Right lobe of liver (tissue), 6 donors: ENCODE measurements at places on chromosomes 11 and 22. TPM values are rescaled to one million over a fixed set of nuclear protein-coding genes. Genes with fewer than 3 reads are reported as not detected.

DNA sequence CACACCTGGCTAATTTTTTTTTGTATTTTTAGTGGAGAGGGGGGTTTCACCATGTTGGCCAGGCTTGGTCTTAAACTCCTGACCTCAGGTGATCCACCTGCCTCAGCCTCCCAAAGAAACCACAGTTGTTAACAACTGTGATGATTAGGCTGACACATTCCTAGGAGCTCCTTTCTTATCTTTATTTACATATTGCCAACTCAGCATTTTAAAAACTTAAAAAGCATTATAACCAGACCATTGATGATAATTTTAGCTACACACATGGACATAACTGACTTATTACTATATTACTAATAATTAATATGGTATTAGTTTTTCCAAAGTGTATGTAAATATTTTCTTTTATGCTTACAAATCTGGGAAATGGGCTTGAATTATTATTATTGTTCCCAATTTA, 82.9 kb upstream of the FAT3 start:
- DNase-seq: no peak

The CD6 gene
- total RNA-seq: 0.29 TPM

DNA sequence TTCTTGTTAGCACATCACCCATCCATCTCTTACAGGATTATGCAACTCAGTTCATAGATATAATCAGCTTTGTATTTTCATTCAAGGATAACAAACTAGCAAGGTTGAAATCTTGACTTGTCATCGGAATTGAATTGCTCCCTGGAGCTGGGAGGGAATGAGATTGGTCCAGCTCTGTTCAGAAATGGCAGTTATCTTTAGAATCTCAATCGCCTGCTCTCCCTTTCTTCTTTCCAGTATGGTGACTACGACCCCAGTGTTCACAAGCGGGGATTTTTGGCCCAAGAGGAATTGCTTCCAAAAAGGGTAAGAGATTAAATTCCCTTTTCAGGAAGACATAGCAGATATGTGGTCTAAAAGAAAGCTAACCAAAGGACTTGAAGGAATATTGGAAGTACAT, 51.0 kb downstream of the NF2 start:
- DNase-seq: no peak

The TIGD3 gene
- not detected for total RNA-seq

GRCh38 chr22:44620129-44620840, 81.7 kb upstream of the PRR5 start:
- DNase-seq: peak; percentile 74

DNA sequence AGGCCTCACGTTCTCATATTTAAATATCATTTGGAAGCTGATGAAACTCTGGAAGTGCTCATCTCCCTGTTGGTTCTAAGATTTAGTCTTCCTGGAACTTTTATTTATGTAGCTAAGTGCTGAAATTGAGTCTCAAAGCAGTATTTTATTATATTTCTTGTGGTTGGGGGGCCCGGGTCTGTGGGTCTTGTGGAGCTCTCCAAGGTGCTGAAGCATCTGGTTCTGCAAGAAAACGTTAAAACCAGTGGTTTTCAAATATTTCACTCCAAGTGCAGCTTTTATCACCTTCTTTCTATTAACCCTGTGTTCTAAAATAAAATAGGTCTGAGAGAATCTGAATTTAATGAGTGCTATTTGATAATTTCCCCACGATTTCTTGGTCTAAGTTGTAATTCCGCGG, 1404.8 kb downstream of the TBC1D22A start:
- DNase-seq: no peak

DNA sequence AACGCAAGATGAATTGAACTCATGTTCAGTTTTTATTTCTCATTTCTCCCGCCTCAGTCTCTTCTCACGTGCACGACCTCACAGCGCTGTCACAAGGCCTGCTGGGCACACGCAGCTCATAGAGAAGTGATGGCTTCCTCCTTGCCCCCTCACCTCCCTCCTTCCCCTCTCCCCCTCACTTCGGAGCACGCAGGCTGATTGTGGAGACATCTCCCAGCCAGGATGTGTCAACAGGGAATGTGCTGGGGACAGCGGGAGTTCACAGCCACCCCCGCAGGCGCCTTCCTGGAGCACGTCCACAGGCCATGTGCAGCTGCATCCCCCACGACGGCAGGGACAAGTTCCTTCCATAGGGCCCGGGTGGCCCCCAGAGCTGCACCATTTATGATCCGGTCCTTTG, 29.1 kb upstream of the KRTAP5-6 start:
- DNase-seq: peak; percentile 84

The C11orf58 gene
- total RNA-seq: 61.8 TPM

The OTOG gene
- total RNA-seq: not detected

The TCN2 gene
- total RNA-seq: 11.3 TPM

GRCh38 chr11:46701078-46701654, 335 bp downstream of the ZNF408 start:
- DNase-seq: no peak

DNA sequence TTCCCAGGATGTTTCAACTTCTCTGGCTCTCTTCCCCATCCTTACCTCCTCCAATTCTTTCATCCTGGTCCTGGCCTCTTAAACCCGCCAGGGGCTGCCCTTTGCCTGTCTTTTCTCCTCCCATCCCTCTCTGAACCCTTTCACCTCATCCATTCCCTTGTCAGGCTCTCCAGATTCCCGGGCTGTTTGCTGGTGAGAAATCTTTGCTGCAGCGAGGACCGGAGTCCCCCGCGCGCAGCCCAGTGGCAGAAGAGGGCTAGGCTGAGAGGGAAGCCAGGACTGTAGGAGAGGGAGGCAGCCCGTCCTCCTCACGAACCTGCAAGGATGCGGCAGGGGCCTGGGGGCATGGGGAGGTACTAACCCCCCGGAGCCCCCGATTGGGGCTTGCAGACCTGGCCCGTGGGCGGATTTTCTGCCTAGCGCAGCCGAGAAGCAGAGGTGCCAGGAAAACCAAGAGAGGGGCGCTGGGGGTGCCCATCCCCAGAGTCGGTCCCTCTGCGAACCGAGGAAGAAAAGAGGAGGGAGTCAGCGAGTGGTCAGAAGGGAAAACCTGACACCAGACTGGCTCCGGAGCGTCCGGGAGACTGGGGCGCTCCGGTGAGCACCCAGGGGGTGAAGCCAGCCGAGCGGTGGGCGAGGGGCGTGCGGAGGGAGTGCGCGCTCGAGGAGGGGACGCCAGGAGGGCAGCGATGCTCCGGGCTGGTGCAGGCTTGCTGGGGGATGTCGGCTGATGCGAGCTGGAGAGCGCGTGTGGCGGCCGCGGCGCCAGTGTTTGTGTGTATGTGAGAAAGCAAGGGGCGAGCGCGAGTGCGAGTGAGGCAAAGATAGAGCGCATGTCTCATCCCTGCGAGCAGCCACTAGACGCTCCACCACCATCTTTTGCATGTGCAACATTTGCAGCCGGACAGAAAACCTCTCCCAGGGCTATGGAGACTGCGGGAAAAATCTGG, at the start of gene GRIA4:
TSS of gene GRIA4 (plus strand) at position 242 of the 950 bp plus-strand sequence. CDS start 925 bp downstream, outside the sequence.
- no peak for DNase-seq

GRCh38 chr11:127709960-127710359, 709.4 kb upstream of the KIRREL3 start:
- DNase-seq: no peak

The UBQLN3 gene
- total RNA-seq: not detected

- DNase-seq: no peak
Observed at GRCh38 chr22:45877036-45877380, 100.0 kb downstream of the WNT7B start.

The OR8G1 gene
- not detected for total RNA-seq

DNA sequence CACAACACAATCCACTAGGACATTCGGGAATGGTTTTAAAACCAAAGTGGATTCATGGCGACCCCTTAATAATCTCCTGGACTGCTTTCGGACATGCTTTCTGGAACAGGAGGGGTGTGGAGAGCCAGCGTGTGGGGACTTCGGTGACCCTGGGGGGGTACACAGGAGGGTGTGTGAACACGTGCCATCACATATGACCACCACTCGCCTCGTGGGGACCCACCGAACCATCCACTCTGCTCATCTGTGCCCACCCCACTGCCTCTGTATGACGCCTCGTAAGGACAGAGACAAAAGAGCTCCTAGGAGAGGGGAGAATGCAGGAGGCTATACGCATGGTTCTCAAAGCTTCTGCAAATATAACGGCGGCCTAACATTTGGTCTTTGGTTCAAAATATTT, 8.9 kb downstream of the LTO1 start:
- no peak for DNase-seq

DNA sequence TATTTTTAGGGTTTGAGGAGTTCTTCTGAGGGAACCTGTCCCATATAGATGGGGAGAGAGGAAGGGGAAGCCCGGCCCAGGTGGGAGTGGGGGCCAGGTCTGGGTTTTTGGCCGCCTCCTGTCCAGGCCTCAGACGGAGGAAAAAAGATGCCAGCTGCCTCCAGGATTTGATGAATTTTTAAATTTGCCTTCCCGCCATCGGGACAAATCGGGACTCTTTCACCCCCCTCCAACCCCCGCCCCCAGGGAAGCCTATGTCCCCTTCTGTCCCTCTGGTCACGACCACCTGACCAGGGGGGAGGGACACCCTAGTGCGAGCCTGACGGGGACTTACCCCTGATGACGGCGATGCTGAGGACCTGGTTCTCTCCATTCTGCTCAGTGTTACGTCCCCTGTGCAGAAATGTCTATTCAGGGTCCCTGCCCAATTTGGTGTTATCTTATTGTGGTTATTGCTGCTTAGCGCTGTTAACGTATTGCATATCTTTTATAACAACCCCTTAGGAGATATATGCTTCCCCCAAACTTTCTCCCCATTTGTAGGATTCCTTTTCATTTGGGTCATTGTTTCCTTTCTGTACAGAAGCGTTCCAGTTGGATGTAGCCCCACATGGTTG, 115.9 kb upstream of the GRK3 start:
- peak; percentile 35 for DNase-seq

DNA sequence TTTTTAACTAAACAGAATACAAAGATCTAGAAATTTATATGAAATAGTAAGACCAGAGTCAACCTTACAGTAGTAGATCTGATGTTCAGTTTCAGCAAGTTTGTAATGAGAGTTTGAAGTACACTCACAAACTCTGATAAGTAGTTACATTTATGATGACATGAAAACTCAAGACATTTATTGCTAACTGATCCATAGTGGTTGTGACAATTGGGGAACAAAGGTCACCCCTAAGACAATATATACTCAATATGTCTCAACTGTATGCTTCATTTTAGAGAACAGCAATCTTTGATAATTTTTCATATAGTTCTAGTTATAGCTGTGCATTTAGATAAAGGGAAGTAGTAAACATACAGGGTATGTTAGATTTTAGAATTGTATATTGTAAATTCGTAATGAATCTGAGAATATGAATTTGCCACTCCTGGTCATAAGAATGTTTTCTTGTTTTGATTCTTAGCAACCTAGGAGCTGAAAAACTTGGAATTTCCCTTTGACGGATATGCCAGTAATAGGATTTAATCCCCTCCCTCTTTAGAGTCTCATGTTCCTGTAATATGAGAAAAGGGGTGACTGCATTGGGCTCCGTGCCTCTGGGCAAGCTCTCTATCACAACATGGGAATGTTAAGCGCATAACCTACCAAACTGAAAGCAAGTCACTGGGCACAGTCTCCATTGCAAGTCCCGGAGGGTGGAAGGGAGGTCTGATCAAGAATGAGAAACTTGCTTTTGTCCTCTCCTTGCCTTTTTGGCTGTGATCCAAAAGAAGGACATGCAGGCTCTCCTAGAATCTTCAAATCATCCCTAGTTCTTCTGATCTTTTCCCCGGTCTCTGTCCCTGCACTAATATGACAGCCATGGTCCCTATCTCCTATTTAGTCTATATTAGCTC, 11.4 kb downstream of the OR10D3 start:
- no peak for DNase-seq

The KRTAP5-10 gene
- total RNA-seq: 0.18 TPM

GRCh38 chr11:117972629-117973502, 13.3 kb upstream of the IL10RA start:
- no peak for DNase-seq

- no peak for DNase-seq
Observed at GRCh38 chr11:10208131-10208575, 85.9 kb downstream of the SBF2 start.

DNA sequence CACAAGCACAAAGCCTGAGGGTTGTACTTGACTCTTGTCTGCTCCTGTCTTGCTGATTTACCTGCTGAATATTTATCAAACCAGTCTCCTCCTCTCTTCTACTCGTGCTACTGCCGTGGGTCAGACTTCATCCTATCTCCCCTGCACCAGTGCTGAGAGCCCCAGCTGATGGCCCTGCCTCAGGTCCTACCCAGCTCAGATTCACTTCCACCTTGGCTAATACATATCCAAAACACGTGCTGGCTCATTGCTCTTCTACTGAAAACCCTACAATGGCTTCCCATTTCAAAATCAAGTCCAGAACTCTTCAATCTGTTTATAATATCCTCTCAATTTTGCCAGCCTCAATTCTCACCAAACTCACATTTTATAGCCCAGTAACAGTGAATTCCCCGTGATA, 48.3 kb downstream of the RAB30 start:
- DNase-seq: no peak

The RAB36 gene
- 0.12 TPM for total RNA-seq

The DSCAML1 gene
- total RNA-seq: not detected

GRCh38 chr11:86955111-86955360, 159 bp downstream of the FZD4 start:
- DNase-seq: no peak

The FXYD2 gene
- total RNA-seq: 12.1 TPM

The ST13 gene
- 70.3 TPM for total RNA-seq

The GSTP1 gene
- total RNA-seq: 51.4 TPM

DNA sequence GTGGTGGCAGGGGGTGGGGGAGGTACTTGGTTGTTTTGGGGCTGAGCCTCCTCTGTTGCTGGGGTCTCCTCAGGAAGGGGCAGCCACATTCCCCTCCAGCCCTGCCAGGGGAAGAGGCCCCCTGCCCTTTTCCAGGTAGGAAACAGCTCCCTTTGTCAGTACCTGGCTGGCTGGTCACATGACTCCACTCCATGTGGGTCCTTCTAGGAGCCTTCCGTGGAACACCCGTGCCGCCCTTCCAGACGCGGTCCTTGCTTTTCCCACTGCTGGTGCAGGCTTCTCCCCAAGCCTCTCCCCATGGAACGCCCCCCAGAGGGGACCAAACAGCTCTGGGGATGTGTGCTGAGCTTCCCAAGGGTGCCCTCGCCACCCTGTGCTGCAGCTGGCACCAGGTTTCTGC, 19.9 kb downstream of the IFT27 start:
- DNase-seq: no peak

The APOBEC3B gene
- total RNA-seq: 0.61 TPM

DNA sequence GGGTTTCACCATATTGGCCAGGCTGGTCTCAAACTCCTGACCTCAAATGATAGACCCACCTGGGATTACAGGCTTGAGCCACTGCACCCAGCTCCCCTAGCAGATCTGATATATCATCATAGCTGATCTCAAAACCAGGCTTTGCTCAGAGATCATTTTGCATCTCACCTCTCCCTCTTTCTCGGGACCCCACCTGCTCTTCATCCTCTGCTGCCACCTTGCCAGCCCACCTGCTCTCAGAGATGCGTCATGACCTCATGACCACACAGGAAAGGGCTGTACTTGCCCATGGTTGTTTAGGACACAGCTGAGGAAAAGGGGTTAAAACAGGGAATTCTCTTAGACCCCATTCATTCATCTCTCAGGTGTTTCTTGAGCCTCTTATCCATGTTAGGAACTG, 27.4 kb downstream of the POU2F3 start:
- DNase-seq: no peak

The MGAT3 gene
- total RNA-seq: 0.05 TPM
